ENCODE measurements at places on chromosomes 4 and X.

GRCh38 chrX:56796641-56797395 is 67.8 kb downstream of the NBDY start:
- no peak for DNase-seq

DNA sequence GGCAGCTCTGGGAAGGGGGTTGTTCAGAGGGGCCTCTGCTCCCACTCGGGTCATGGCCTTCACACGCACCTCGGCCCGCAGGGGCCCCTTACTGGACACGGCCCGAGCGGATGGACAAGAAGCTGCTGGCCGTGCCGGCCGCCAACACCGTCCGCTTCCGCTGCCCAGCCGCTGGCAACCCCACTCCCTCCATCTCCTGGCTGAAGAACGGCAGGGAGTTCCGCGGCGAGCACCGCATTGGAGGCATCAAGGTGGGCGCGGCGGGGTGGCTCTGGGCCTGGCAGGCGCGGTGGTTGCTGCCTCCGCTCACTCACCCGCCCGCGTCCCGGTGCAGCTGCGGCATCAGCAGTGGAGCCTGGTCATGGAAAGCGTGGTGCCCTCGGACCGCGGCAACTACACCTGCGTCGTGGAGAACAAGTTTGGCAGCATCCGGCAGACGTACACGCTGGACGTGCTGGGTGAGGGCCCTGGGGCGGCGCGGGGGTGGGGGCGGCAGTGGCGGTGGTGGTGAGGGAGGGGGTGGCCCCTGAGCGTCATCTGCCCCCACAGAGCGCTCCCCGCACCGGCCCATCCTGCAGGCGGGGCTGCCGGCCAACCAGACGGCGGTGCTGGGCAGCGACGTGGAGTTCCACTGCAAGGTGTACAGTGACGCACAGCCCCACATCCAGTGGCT is 8.3 kb downstream of the FGFR3 start:
- DNase-seq: no peak

- no peak for DNase-seq
These were observed 13.1 kb upstream of the IDS start for GRCh38 chrX:149518236-149518635.

DNA sequence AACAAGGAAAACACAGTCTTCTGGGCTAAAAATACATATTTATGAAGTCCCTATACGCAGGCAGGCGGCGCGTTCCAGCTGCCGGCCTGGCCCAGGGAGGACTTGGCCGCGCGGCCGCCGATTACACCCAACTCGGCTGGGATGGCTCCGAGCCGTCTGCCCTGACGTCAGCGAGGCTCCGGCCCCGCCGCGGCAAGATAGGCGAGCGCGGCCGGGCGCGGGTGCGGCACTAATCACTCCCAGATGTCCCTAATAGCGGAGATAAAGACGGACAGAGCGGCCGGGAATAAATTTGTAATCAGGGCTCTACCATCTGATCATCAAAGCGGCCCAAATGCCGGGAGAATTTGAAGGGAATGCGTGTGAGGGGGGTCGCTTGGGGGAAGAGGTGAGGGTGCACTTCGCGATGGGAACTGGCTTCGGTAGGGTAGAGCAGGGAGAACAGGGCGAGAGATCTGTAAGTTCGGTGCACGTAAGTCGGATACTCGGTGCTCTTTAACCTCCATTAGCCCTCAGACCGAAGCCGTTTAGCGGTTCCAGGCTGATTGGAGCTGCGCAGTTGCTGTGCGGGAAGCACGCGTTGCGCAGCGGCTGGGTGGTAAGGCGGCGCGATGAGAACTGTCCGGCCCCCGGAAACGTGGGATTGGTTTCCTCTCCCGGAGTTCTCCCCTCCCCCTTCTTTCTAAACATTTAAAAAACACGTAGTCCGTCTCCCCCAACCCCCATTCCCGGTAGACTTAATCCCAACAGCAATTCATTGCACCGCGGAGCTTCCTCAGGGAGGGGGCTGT is 7.7 kb downstream of the HAND2 start:
- DNase-seq: no peak

GRCh38 chr4:89334311-89334710 is 26.7 kb upstream of the GPRIN3 start:
- DNase-seq: no peak

GRCh38 chrX:153819384-153820040 is 10.8 kb downstream of the PDZD4 start:
- DNase-seq: no peak

DNA sequence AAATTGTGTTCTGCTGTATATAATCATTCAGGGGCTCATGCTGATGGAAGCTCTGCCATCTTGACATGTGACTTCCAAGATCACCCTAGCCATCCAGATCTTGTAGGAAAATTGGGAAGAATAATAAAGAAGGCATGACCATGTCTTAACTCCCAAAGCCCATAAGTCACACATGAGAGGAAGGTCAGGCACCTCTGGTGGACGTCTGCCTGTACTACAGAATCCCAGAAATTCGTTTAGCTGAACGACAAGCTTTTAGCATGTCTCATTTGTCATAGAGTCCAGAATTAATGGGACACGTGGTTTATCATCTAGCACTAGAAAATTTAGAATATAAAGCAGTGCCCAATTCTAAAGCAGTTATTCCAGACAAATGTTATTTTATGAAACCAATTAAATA is 212.7 kb downstream of the CENPC start:
- DNase-seq: no peak

GRCh38 chr4:178280362-178280761 is 838.1 kb upstream of the AGA start:
- DNase-seq: no peak

- peak; percentile 86 for DNase-seq
These were observed 63.4 kb downstream of the NFKB1 start for GRCh38 chr4:102564399-102565059.

GRCh38 chr4:20646287-20646686 is 54.0 kb upstream of the PACRGL start:
- no peak for DNase-seq

DNA sequence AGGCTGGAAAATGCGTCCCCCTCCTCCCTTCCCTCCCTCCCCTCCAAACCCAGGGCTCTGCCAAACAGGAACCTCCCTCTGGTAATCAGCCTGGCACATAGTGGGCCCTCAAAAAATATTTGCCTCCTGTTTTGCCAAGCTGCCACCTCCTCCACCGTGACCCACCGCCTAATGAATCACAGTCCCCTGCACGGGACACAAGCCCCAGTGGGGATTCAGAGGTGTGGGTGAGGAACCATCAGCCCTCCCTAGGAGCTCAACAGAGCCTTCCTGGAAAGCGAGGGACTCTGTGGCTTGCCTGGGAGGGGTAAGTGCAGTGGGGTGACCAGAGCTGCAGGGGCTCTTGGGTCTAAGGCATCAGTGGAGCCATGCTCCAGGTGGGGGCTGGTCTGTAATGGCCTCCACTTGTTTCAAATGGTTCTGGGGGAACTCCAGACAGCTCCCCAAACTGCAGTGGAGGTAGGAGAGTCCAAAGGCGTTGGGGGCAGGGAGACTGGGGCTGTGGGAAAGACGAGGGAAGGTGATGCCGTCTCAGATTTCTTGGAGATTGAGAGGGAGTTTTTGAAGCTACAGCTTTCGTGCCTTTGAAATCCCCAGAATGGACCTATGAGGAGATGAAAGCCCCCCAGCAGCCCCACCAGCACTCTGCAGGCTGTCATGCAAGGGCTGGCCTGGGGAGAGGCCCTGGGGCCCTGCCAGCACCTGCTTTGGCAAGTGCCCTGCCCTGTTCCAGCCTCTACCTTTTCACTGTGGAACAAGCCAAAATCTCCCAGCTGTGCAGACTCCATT is 1.0 kb upstream of the PPP2R2C start:
- DNase-seq: no peak
